ENCODE measurements at places on chromosomes 6 and 20.

GRCh38 chr6:42095094-42095493 is 44.8 kb downstream of the TAF8 start:
- peak; percentile 34 for DNase-seq

DNA sequence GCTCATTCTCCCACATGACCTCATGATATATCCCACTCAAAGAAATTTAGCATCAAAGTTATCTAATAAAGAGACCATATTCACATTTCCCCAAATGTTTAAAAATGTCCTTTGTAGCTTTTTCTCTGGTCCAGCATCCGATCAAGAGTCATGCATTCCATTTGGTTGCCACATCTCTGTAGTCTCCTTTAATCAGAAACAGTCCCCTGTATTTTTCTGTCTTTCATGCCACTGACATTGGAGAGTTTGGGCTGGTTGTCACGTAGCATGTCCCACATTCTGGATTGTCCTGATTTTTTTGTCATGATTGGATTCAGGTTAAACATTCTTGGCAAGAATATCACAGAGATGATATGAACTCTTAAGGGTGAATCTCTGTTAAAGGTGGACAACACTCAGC is 55.7 kb downstream of the SNX5 start:
- DNase-seq: no peak

DNA sequence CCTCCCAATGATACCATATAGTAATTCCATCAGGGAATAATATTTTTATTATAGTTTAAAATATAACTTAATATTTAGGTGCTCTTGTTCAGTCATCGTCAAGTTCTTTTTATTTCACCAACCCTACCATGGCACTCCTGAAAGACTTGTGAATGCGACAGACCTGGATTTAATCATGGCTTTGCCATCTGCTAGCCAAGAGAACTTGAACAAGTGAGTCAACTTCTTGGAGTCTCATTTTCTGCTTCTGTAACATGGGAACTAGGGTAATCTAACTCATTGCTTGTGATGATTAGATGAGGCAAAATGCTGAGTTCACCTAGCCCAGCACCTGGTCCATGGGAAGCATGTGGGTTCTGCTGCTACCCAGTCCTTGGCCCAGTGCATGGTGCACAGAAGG is 62.9 kb downstream of the ESR1 start:
- DNase-seq: no peak

DNA sequence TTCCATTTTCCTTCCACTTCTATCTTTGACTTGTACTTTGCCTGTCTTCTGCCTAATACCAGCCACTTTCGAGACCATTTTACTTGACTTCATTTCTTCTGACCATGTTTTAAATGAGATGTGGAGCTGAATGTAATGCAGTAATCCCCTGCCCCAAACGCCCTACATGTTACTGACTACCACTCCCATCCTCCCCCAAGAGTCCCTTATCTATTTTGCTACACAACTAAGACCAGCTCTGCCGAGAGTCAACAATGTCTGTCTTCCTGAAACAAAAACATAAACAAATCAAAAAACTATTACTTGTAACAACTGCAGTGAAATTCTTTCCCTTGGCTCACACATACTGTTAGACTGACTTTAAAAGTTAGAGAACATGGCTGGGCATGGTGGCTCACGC is 27.1 kb upstream of the KIAA1586 start:
- DNase-seq: no peak

GRCh38 chr6:88709819-88710246 is 253.6 kb downstream of the RNGTT start:
- no peak for DNase-seq

GRCh38 chr20:3238616-3239025 is 369 bp downstream of the SLC4A11 start:
- DNase-seq: peak; percentile 18

DNA sequence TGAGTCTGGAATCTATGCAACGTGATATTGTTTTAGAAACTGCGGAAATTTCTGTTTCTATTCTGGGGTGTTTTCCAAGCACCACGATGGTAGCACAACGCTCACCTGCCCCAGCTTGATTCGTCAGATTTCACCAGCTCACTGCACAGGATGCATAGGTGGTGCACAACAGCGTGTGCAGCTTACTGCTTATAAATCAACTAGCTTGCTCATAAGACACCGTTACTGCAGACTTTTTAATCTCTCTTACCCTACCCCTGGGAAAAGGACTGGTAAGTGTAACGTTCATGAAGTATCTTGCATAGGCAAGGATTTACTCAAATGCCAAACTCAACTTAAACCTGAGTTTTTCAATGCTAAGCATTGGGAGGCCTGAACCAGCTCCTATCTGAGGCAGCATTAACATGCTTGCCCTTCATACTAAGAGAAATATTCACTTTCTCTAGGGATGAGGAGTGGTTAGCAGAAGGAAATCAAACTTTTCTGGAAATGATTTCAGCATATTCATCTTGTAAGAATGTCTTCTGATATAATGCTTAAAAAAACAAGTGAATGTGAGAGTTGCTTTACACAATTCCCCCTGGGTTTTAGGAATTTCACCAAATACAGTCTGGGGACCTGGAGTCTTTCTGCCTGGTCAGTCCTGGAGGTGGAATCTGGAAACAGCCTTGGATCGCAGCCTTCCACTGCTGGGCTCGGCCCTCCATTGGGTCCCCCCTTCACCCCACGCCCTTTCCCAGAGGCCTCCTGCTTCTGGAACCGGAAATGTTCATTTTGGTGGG is 100.6 kb downstream of the DACT2 start:
- no peak for DNase-seq

- no peak for DNase-seq
These were observed 19.7 kb downstream of the NDRG3 start for GRCh38 chr20:36726168-36726567.

DNA sequence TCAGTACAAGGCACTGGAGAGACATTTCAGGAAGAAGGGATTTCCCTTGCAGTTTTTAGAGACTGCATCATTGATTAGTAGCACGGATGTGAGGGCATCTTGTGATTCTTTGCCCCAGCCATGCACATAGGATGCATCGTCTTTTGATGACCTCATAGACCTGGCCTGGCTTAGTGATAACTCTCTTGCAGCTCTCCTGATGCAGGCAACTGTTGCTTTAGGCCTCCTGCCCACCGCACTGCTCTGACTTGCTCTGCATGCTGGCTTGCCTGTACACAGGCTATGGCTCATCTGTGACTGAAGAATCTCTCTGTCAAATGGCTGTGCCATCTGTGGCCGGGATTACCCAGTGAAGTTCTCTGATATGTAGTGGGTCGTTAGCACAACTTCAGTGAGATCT is 207.7 kb upstream of the PTCHD4 start:
- no peak for DNase-seq

- no peak for DNase-seq
These were observed 27.2 kb upstream of the DEFB125 start for GRCh38 chr20:60035-60918.

DNA sequence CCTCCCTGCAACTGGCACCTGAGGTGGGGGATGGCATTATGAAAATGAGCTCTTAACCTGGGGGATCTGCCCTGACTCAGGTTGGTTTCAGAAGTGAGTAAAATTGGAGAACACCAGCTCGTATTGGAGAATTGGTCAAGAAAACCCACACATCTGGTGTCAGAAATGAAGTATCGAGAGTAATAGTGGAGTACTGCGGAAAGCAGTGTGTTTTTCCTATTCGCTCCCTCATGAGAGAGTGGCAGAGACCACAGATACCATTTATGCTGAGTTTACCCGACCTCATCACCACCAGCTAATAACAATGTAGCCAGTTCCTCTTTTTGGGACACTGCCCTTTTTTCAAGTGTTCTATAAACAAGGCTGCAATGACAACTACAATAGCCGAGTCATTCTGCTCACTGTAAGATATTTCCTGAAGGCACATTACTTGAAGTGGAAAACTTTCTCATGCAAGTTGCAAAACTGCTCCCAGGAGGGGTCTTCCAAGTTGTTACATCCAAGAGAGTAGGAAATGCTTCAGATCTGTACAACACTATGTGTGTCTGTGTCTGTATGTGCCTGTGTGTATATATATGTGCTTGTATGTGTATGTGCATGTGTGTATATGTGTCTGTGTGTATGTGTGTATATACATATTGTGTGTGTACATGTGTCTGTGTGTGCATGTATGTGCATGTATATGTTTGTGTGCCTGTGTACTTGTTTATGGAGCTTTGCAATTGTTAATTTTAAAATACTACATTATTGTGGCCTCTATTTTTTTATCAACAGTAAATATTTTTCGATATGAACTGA is 106.0 kb upstream of the CST7 start:
- DNase-seq: no peak

GRCh38 chr20:17943343-17943742 is 25.3 kb downstream of the SNX5 start:
- no peak for DNase-seq

DNA sequence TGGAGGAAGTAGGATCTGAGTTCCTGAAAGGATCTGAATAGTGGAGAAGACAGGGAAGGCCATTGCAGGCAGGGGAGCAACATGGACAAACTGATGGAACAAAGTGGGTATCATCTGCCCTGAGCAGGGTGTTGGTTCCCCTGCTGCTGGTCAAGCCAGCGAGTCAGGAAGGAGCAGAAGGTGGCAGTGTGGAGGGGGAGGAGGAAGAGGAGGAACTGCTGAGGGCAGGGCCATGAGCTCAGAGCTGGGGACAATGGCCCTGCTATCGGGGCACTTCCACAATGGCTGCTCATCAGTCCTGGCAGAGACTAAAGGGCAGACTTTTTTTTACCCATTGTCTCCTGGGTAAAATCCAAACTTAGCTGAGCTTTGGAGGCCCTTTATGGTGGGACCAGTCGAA is 13.6 kb downstream of the CNBD2 start:
- DNase-seq: no peak

- DNase-seq: no peak
These were observed 89.5 kb downstream of the SNX5 start for GRCh38 chr20:17878912-17879602.

DNA sequence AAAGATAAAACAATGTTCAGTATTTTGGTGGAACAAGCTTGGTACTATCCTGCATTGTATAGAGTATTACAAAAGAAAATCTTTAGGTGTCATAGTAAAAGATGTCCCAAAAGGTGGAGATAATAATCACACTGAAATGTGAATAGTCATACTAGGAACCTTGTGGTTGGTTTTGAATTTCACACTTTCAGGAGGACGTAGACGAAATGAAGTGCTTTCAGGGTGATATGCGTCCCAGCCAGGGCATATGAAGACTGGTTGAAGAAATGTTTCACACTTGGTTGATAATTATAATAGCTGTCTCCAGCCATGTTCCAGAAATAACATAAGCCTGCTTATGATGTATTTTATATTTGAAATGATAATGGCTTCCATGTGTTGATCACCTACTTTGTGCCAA is 60.4 kb downstream of the SCAND1 start:
- DNase-seq: no peak

Data from NCI-H510A treated with DMSO at 0.1 percent for 48 hours (cell line).